ENCODE measurements at places on chromosomes 7 and 10.
A peak's percentile ranks its signal among the peaks of the same experiment; 100 is the strongest.

DNA sequence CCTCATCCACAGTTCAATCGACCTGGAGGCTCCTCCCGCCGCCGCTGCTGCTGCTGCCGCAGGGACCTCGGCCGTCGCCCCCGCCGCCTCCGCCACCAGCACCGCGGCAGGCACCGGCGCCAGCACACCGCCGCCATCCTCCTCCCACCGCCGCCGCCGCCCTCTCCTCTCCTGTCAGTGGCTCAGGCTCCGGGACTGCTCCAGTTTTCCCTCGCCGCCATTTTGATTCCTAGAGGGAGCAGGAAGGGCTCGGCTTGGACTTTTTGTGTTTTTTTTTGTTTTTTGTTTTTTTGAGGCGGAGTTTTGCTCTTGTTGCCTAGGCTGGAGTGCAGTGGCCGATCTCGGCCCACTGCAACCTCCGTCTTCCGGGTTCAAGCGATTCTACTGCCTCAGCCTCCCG is 3.0 kb upstream of the MCM10 start:
- DNase-seq = no peak

DNA sequence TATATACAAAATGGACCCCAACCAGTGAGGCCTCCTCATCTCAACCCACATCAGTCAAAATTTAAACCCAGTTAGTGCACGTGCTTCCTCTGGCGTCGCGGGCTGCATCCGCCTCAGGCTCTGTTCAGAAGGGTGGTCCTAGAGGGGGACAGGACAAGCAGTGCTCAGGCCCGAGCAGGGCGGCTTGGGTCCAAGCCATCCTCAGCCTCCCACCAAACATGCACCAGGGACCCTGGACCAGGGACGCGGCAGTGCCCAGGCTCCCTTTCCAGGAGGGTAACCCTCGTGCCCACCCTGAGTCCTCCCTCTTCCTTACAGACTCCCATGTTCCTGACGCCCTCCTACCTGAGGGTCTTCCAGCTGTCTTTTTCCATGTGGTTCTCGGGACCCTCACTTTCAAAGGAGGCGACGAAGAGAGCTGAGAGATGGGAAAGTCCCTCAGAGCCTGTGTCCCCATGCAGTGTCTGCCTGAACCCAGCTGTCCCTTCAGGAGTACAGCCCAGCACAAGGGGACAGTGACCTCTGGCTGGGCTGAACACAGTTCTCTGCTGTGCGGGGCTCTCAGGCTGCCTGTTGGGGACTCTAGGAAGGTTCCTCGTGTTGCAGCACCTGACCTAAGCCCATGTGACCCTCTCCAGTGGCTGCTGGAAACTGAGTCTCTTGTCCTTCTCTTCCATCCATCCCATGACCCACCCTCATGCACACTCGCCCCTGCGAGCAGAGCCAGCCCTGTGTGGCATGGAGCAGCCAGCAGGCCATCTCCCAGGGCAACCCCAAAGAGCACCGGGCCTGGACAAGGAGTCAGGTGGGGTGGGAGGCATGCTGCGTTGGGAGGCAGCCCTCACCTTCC is 58.1 kb downstream of the CSGALNACT2 start:
- no peak for DNase-seq

DNA sequence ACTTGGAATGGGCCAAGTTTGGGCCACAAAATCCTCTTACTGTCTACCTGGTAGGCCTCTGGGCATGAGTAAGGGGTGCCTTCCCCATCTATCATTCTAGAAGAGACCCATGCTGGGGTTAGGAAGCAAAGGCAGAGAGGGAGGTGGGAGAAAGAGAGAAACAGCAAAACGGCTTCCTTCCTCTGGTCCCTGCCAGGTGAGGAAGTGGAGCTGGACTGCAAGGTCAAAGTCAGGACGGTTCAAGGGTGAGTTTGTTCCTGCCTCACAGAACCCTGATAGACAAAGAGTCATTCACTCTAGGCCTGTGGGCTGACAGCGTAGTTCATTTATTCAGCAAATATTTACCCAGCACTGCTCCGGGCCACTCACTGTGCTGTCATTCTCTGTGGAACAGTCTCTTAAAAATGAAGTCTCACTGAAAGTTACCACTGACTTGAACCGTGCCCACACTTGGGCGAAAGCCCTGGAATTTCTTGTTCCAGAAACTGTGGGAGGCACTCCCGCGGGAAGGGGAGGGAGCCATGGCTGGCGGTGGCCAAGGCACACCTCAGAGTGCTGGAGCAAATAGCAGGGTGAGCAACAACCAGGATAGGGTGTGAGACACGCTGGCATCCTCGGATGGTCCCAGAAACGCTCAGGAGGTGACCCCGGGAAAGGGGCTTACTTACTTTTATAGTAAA is 26.2 kb upstream of the ECHDC3 start:
- no peak for DNase-seq

DNA sequence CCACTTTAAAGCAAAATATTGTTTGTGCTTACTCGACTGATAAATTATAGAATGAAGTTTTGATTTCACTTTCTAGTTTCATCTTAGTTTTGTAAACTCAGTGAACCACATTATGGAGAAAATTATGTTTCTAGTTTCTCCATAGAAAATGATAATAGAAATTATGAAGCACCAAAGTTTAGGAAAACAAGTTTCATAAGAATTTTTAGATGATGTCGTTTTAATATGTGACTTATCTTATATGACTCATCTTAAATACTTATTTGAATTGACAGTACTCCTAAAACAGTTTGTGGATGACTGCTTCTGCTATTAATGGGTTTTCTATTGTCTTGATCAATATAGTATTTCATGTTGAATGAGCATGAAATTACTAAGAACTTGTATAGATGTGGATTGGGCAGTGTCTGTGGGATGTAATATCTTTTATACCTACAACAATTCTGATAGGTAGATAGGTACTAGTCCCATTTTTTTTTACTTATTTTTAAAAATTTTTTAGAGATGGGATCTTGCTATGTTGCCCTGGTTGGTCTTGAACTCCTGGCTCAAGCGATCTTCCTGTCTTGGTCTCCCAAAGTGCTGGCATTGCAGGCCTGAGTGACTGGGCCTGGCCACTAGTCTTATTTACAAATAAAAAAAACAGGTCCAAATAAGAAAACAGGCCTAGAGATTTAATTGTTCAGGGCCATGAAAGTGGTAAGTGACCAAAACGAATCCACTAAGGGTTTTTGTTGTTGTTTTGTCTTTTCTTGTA is 3.7 kb downstream of the HBP1 start:
- no peak for DNase-seq

DNA sequence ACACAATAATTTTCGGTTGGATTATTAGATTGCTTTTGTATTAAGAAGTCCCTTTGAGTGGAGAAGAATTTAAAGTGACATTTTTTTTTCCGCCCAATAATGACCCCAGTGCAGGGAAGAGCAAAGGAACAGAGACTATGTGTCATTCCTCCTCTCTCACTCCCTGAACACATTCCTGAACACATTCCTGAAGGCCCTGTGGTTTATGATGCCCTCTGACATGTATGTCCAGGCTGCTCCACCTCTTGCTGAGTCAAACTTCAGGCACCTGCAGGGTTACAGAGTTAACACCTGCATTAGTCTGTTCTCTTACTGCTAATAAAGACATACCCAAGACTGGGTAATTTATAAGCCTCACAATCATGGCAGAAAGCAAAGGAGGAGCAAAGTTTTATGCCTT is 704.0 kb upstream of the LRRN3 start:
- no peak for DNase-seq

- DNase-seq = no peak
Observed at GRCh38 chr7:74271742-74272141, 17.5 kb upstream of the CLIP2 start.

DNA sequence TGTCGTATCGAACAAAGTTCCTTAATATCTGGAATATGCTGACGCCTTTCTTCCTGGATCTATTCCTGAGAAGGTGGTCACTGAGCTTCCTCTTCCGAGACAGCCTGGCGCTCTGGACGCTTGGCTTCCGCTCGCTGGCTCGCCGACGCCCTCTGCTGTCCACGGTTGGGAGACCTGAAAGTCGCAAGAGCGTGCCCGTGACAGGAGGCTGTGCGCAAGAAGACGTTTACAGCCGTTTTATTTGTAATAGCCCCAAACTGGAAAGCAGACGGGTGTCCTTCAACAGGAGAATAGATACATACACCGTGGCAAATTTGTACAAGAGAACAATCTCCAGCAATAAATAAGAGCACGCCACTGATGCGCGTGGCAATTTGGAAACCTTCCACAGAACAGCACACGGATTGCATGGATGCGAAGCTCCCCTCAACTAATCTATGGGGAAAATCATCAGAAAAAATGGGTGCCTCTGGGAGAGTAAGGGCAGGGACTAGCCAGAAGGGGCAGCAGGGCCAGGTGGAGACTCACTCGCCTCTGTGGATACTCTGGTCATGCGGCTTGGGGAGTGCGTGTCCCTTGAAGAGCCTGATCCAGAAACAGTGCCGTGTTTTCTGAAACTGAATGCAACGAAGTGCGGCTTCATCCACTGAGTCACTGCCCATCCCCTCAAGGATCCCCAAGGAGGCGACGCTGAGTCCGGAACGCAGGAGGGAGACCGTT is 41.5 kb upstream of the BNIP3 start:
- peak; percentile 30 for DNase-seq

GRCh38 chr10:55242544-55242943 is 441.5 kb upstream of the PCDH15 start:
- no peak for DNase-seq

- DNase-seq = no peak
Observed at GRCh38 chr10:76050291-76050625, 618.8 kb downstream of the LRMDA start.

DNA sequence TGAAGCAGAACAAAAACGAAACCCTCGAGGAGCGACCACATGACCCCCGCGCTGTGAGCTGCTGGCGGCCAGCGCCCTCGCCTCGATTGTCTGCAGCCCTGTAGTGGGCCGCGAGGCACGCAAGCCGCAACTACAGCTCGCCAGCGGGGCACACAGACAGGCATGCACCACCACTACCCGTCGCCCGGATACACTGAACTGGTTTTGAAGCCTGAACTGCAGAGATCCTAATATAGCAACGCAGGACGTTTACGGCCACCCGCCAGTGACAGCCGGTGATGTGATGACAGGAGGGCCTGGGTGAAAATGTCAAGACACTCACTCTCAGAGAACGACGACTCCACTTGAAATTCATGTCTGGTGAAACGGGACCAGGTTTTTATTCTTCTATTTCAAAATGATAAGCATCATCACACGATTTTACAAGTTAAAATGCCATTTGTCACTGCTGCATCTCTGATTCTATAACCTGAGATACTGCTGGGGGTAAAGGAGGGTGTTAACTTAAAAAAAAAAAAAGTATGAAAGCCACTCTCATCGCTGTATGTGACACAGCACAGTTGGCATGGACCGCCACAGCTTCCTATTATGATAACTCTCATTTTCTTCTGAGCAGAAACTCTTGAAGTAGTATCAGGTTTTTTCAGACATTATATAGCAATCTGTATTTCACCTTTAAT is 120.3 kb upstream of the DIP2C start:
- DNase-seq = no peak
